ENCODE measurements at places on chromosomes 3 and 15.

GRCh38 chr3:105653166-105653565 lies 215.6 kb downstream of the CBLB start:
- no peak overlapping the region for H3K27ac ChIP-seq
- H3K36me3 ChIP-seq, result no peaks in the 10 kb centered on the region
- H3K27me3 ChIP-seq, result no peaks in the 10 kb centered on the region
- no peaks in the 10 kb centered on the region for H3K4me1 ChIP-seq
- no peak for DNase-seq

DNA sequence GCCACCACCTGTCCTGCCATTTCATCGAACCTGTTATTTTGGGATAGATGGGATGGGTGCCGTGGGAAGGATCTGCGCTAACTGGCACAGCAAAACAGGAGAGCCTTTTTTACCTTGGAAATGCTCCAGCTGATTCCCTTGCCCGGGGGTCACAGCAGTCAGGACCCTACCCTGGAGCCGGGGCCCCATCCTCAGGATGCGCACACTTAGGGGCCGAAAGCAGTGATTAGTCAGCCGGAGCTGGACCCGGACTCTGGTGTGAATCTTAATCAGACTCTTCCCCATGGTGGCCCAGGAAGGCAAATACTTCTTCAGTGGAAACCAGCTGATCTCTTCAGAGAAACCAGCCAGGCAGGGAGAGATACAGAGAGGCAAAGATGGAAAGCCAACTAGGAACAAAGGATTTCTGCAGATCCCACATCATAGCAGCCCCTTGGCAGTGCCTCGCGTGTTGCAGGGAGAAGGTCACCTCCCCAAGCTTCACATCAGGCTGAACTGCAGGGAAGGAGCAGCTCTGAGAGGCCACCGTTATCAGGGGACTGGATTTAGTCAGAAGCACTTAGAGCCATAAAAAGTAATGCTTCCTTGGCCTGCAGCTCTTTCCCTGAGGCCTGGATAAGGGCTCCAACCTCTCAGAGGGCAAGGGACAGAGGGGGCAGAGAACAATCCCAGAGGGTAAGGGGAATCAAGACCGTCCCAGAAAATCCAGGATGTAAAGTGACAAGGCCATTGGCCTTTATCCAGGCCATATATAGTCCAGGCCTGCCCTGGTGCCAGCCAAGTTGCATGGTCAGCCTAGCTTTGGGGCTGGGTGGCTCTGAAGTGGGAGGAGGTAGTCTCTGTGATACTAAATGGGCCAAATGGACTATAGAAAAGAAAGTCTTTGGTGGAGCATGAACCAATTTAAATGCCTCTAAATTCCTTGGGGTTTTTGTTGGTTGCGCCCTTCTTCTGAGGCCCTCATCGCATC lies 52.9 kb downstream of the WDR76 start:
- H3K27me3 ChIP-seq, result no peaks in the 10 kb centered on the region
- H3K4me1 ChIP-seq, result no peaks in the 10 kb centered on the region
- H3K27ac ChIP-seq, result no peak overlapping the region
- no peak for DNase-seq
- no peak overlapping the region for H3K4me3 ChIP-seq

GRCh38 chr3:177169936-177170722 lies 27.2 kb downstream of the TBL1XR1 start:
- no peak for DNase-seq
- H3K4me3 ChIP-seq, result no peak overlapping the region
- H3K36me3 ChIP-seq, result no peaks in the 10 kb centered on the region
- no peak overlapping the region for H3K27ac ChIP-seq
- H3K27me3 ChIP-seq, result no peaks in the 10 kb centered on the region
- peaks cover 22% of the 10 kb centered on the region for H3K4me1 ChIP-seq

DNA sequence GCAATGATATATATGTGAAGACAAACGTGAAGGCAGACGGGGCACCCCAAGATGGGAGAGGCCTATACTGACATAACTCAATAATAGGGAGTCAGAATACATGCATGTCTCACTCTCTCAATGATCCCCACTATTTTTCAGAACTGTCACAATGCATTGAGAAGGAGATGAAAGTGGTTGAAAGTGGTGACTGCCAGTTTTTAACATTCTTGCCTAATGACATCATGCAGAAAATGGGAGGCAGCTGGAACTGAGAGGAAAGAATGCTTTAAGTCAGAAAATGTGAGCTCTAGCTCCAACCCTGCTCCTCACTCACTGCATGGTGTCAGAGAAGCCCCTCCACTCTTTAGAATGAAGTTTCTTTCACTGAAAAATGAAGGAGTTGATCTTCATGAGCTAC lies 55.3 kb upstream of the P2RY1 start:
- H3K27me3 ChIP-seq, result no peaks in the 10 kb centered on the region
- no peaks in the 10 kb centered on the region for H3K36me3 ChIP-seq
- no peak overlapping the region for H3K4me3 ChIP-seq
- H3K4me1 ChIP-seq, result no peaks in the 10 kb centered on the region

GRCh38 chr3:107013641-107014040 lies 363.6 kb upstream of the CCDC54 start:
- no peaks in the 10 kb centered on the region for H3K4me1 ChIP-seq
- H3K27me3 ChIP-seq, result no peaks in the 10 kb centered on the region
- no peaks in the 10 kb centered on the region for H3K36me3 ChIP-seq
- no peak overlapping the region for H3K27ac ChIP-seq

GRCh38 chr3:115913069-115913686 lies 289.9 kb downstream of the GAP43 start:
- no peak for DNase-seq
- no peak overlapping the region for H3K27ac ChIP-seq
- no peak overlapping the region for H3K4me3 ChIP-seq
- no peaks in the 10 kb centered on the region for H3K4me1 ChIP-seq

- H3K4me3 ChIP-seq, result no peak overlapping the region
- DNase-seq, result no peak
- no peak overlapping the region for H3K27ac ChIP-seq
- H3K27me3 ChIP-seq, result no peaks in the 10 kb centered on the region
These were observed 151.3 kb upstream of the SLITRK3 start for GRCh38 chr3:165347526-165347925.

- DNase-seq, result no peak
- no peak overlapping the region for H3K4me3 ChIP-seq
- no peaks in the 10 kb centered on the region for H3K27me3 ChIP-seq
- H3K27ac ChIP-seq, result no peak overlapping the region
These were observed 367.1 kb downstream of the EPHA3 start for GRCh38 chr3:89474333-89475130.

DNA sequence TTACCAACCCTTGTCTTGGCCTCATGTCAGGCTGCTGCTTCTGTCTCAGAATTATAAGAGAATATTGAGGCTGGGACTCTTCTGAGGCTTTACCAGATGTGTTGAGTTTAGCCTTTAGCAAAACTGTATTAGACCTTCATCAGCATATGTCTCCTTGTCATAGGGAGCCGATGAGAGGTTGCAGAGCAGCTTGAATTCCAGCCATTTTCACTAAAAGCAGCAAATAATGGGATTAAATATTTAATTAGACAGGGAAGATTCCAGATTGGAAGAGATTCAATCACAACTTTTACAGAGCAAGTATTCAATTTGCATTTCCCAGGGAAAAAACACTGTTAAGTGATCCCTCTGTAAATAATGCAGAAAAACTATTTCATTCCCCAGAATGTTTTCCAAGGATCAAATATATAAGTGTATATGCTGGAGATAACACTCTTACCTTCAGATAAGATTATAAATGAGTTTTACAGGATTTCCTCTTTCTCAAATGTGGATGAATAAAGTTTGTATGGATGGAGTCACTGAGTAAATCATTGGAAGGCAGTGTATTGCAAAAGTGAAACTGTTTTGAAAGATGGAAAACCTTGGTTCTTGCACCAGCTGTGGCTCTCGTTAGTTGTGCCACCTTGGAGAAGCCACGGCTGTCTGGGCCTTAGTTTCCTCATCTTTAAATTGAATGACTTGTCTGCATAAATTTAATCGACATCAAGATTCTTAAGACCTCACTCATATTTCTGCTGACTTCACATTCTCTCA lies 466.4 kb upstream of the SGO1 start:
- H3K27ac ChIP-seq, result no peak overlapping the region
- no peaks in the 10 kb centered on the region for H3K27me3 ChIP-seq

DNA sequence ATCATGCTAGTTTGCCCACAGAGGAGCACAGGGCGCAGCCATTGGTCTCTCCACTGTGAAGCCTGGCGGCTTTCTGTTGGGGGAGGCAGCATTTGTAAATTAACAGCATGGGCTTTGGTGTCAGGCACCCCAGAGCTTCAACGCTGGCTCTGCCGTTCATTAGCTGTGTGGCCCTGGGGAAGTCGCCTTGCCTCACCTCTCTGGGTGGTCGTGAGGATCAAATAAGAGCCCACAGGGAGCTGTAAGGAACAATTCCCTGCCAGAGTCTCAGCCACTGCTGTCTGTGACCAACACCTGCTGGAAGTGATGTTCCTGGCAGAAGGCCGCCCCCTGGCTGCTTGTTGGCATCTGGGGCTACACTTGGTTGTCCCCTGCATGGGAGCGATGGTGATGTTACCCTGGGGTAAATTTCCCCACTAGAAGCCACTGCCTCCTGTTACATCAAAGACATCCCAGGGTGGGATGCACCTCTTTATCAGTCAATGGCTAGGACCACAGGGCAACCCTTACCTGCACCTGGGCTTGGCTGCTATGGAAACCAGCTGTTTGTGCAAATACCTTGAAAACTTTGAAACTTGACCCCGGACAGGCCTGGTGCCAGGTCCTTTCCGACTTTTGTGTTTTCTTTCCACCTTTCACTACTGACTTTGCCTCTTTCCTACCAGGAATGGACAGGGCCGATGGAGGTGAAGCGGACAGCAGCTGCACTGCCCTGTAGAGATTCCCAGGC lies 36.9 kb downstream of the DNASE1L3 start:
- peaks cover 8% of the 10 kb centered on the region for H3K4me1 ChIP-seq
- no peak overlapping the region for H3K4me3 ChIP-seq

DNA sequence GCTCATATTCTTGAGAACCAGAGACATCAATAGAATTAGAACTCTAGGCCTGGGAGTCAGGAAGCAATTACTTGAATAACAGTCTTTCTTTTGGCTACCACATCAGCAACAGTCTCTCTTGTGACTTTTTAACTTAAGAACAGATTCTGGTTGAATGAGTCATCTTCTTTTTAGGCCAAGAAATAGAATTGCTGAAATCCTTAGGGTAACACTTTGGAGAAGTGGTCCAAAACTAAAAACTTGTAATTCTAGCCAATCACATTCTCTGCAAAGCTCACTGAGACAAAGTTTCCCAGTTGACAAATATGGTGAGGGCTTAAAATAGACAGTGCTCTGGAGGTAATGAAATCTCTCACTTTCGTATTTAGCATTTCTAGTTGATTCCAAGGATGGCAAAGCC lies 238.0 kb downstream of the SHOX2 start:
- no peak overlapping the region for H3K4me3 ChIP-seq
- no peaks in the 10 kb centered on the region for H3K36me3 ChIP-seq
- DNase-seq, result no peak

- H3K27me3 ChIP-seq, result no peaks in the 10 kb centered on the region
- no peak for DNase-seq
- no peak overlapping the region for H3K4me3 ChIP-seq
- no peak overlapping the region for H3K27ac ChIP-seq
These were observed 41.0 kb upstream of the IREB2 start for GRCh38 chr15:78396976-78397375.

DNA sequence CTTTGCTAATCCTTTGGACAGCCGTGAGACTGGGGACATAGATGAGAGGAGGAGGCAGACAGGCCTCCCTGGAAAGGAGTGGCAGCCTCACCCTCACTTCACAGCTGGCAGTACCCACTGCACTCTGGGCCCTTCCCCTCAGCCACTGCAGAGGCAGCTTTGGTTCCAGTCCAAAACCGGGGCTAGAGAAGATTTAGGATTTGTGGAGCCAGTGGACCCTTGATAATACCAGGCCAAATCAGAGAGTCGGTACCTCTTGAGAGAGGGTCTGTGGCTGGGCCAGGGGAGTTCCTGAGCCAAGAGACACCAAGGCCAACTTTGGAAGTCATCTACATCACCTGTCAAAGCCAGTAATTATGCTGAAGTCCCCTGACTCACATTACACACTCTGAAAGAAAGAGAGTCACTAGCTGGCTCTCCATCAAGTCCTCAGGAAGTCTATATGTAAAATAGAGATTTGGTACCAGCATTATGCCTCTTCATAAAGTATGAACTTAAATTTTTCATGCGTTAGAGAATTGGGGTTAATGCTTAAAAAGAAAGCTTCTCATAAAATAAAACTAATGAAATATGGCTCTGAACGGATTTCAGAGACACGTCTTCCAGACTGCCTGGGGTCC lies 244.1 kb upstream of the SEMA6D start:
- no peaks in the 10 kb centered on the region for H3K27me3 ChIP-seq
- H3K27ac ChIP-seq, result no peak overlapping the region
- H3K36me3 ChIP-seq, result no peaks in the 10 kb centered on the region
- no peaks in the 10 kb centered on the region for H3K4me1 ChIP-seq
- DNase-seq, result no peak

- peaks cover 23% of the 10 kb centered on the region for H3K36me3 ChIP-seq
- H3K27me3 ChIP-seq, result no peaks in the 10 kb centered on the region
- H3K4me3 ChIP-seq, result no peak overlapping the region
- DNase-seq, result no peak
- no peaks in the 10 kb centered on the region for H3K4me1 ChIP-seq
These were observed 59.2 kb downstream of the TMOD3 start for GRCh38 chr15:51888593-51889195.

DNA sequence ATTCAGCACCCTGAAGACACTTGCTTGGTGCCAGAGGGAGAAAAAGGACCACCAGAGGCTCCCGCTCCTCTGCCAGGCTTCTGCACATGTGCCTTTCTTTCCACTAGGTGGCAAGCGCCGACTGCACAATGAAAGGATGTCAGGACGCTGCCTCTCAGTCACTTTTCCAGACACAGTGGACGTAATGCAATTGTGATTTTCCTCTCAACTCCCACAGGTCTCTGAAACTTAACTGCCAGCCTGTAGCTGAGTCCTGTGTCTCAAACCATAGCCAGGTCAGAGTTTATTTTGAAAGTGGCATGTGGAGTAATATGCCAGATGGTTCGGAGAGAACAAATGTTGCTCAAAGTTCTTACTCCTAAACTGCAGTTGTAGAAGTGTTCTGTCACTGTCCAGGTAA lies 162.9 kb downstream of the ITPR1 start:
- DNase-seq, result no peak
- no peaks in the 10 kb centered on the region for H3K27me3 ChIP-seq
- H3K4me1 ChIP-seq, result no peaks in the 10 kb centered on the region
- H3K36me3 ChIP-seq, result peaks cover 79% of the 10 kb centered on the region

DNA sequence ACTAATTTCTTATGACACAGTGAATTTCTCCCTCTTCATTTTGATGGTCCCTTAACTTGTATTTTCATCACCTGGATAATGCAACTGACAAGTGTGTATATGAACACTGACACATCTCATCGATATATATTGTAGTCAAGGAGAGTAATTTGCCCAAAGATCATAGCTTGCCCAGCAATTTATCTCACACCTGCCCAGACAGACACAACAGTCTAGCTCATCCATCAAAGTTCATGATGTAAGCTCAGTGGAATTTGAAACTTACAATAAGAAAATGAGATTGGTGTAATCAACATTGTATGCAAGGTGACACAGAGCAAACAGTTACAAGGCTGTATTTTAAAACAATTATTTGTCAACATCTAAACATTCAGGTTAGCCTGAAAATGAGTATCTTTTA lies 805.8 kb downstream of the NAALADL2 start:
- no peaks in the 10 kb centered on the region for H3K4me1 ChIP-seq
- H3K27ac ChIP-seq, result no peak overlapping the region
- no peak overlapping the region for H3K4me3 ChIP-seq
- DNase-seq, result no peak
- H3K36me3 ChIP-seq, result no peaks in the 10 kb centered on the region

- no peak overlapping the region for H3K27ac ChIP-seq
- no peaks in the 10 kb centered on the region for H3K36me3 ChIP-seq
- H3K4me1 ChIP-seq, result no peaks in the 10 kb centered on the region
- H3K27me3 ChIP-seq, result no peaks in the 10 kb centered on the region
- H3K4me3 ChIP-seq, result no peak overlapping the region
- no peak for DNase-seq
These were observed 2.8 kb downstream of the RLBP1 start for GRCh38 chr15:89218531-89218930.
